ENCODE measurements at places on chromosomes 3 and 15.

DNA sequence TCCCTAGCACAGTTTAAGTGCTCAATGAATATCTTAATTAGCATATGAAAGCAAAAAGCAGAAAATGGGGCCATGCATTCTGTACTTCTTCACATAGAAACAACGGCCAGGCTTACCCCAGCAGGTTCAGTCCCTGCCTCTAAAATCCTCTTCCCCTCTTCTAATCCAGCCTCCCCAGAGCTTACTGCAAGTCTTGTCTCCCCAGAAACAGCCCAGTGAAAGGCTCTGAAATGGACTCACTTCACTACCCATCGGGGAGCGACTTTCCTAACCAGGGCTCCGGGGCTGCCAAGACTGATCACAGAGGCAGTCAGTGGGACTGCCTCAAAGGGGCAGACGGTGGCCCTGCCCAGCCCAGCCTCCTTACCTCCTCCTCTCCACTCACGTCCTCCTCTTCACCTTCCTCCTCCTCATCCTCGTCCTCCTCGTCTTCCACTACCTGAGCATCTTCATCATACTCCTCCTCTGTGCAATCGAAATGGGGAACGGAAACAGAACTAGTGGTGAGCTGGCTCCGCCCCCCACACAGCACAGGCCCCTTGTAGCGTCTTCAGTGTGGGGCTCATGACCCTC is 38.0 kb downstream of the ANP32A start:
- no peak for DNase-seq

DNA sequence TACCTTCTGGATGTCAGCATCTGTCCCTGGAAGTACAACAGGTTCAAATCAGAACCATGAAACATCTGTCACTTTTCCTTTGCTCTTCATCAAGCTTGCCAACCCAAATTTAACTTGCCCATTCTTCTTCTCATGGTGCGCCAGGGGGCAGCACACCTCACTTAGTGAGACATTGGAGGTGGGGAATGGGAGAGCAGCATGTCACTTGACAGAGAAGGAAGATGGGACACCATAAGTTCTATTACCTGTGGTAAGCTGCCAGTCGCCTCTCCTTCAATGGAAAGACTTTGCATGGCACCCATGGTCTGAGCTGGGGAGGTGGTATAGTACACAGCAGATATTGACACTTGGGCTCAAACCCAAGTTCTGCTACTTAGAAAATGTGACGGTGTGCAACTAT is 2.9 kb downstream of the SCN5A start:
- peak; percentile 25 for DNase-seq

DNA sequence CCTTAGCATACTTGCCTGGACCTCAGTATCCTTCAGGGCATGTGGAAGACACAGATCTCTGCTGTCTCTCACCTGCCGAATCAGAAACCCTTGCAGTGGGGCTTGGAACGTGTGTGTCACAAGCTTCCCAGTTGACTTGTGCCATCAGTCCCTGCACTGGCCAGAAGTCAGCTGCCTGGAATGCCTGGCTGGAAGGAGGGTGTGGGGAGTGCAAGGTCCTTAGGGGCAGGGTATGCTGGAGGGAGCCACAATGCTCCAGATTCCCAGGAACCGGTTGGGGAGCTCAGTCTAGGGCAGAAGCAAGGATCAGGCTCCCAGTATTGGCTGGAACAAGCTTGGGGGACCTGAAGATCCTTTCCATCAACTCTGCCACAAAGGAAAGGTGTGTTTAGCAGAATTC is 27.1 kb downstream of the SPSB4 start:
- no peak for DNase-seq

DNA sequence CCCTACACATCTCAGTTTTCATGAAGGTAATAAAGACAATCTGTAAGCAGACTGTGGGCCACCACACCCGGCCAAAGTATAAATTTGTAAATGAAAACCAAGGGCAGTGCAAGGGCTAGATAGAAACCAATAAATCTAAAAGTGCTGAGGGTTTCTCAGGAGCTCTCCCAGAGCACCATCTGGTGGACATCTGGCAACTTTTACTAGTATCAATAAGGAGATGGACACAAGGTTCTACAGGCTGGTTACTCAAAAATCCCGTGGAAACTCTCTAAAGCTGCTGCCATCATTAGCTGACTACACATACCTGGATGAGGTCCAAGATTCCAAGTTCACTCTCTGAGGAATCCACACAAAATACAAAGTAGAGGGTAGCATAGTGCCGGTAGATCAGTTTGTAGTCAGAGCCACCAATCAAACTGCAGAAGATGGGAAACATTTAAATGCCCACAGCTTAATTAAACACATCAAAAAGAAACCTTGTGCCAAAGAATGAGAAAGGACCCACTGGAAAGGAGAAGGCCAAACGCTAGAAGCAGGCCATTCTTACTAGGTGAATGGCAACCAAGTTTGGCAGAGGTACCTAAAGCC is 5.5 kb downstream of the AP3S2 start:
- peak; percentile 93 for DNase-seq

- DNase-seq, result no peak
Measured at GRCh38 chr15:84996055-84996454, 14.4 kb downstream of the PDE8A start.

GRCh38 chr3:53764026-53764775 is 82.0 kb downstream of the CHDH start:
- no peak for DNase-seq

GRCh38 chr3:37949866-37950265 is 40.7 kb upstream of the VILL start:
- DNase-seq, result no peak

DNA sequence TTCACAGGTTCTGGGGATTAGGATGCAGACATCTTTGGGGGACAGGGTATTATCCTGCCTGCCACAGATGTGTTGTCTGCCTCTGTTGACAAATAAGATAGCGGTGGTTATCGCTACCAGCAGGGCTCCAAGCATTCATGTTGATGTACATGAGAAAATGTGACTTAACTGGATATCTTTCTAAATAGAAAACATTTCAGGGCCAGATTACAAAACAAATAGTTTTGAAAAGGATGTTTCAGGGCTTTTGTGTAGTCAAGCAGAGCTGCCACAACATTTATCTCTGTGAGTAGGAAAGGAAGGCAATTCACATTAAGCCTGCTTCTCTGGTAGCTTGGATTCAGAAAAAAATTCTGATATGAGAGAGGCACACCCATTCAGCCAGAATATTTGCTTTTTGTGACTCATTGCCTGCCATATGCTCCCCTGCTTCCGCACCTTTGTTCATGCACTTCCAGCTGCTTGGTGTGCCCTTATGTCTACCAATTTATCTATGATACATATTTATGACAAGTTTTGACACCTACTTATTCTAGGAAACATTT is 22.8 kb downstream of the PLS1 start:
- no peak for DNase-seq

DNA sequence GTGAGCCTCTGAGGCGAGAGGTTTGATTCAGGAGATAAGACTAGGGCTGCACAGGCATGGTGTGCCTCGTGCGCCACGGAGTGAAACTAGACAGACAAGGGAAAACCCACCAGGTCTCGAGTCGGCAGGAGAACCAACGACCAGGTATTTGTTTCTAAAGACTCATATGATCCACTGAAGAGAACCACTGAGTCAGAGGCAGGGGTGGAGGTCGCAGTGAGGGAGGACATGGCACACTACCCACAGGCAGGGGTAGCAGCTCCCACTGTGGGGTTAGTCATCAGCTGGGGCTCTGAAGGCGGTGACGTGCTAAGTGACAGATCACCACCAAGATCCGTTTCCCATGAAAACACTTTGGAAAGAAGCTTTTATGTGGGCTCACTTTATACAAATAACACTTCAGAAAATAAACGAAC is 45.7 kb downstream of the CHSY1 start:
- peak; percentile 58 for DNase-seq

DNA sequence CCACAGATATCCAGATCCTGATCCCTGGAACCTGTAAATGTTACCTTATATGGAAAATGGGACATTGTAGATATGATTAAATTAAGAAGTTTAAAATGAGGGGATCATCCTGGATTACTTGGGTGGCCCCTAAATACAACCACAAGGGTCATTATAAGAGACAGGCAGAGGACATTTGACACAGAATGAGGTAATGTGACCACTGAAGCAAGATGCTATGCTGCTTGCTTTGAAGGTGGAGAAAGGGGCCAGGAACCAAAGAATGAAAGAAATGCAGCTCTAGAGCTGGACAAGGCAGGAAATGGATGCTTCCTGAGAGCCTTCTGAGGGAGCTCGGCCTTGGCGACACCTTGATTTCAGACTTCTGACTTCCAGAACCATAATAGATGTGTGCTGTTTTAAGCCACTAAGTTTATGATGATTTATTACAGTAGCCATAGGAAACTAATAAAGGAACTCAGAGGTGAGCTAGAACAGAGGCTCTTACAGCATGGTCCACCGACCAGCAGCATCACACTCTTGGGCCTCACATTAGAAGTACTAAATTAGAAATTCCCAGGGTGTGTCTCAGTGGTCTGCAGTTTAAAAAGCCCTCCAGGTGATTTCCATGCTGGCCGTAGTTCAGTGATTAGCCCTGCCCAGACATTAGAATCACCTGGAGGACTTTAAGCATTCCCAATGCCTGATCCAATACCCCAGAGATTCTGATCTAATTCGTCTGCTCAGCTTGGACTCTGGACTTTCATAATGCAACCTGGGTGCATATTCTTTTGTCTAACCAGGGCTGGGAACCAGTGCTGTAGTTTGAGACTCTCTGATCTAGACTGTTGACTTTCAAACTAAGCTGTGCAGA is 7.5 kb downstream of the COLQ start:
- no peak for DNase-seq

DNA sequence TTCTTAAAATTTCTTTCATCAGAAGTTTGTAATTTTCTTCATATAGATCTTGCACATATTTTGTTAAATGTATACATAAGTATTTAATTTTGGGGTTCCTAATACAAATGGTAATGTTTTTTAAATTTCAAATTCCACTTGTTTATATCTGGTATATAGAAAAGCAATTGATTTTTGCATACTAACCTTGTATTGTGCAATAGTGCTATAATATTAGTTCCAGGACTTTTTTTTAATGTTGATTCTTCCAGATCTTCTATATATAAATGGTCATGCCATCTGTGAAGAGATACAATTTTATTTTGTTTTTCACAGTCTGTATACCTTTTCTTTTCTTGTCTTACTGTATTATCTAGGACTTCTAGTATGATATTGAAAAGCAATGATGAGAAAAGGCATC is 665.0 kb downstream of the OTOL1 start:
- no peak for DNase-seq

DNA sequence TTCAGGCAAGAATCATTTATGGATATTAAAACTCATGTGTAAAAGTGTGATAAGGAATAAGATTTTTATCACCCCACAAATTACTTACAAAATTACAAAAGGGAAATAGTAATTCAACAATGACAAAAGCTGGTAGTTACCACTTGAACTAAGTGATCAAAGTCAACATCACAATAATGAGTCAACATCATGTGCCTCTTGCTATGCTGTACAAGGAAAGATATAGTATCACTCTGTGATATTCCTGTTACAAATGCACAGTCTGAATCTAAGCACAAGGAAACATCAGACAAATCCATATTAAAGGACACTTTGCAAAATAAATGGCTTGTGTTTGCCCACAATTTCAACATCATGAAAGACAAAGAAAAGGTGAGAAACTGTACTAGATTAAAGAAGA is 90.5 kb upstream of the PLCL2 start:
- DNase-seq, result no peak

- no peak for DNase-seq
Measured at GRCh38 chr3:15299036-15299435, 33.4 kb downstream of the SH3BP5 start.

DNA sequence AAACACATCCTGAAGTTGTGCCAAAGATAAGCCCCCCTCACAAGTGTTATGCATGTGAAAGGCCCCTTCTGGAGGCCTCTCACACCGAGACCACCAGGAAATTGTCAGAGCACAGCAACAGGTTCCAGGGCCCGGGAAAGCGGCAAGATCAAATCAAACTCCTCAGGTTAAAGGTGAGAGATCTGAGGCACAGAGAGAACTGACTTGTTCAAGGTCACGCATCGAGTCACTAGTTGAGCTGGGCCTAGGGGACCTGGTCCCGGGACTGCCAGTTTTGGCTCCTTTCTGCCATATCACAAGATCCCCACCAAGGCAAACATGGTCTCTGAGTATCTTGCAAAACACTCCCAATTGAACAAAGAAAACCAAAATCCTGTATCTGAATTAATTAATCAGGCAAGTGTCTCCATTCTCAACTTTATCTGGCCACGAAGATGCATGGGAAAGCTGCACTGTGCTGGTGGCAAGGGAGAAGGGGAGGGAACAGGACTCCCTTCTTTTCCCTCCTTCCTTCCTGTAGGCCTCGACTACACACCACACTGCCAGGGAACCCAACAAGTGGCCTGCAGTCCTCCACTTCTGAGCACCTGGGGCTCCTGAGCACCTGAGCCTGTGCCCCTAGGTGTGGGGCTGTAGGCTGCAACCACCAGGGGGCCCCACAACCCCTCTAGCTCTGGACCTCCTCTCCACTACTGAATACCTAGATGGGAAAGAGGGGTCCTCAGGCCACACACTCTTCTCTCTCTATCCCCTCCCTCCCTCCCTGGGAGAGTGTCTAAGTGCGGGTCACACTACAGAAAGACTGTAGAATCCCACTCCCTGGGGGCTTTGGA is 37.3 kb downstream of the ANP32A start:
- DNase-seq, result no peak

GRCh38 chr3:81451611-81452010 is 309.8 kb downstream of the GBE1 start:
- peak; percentile 83 for DNase-seq

DNA sequence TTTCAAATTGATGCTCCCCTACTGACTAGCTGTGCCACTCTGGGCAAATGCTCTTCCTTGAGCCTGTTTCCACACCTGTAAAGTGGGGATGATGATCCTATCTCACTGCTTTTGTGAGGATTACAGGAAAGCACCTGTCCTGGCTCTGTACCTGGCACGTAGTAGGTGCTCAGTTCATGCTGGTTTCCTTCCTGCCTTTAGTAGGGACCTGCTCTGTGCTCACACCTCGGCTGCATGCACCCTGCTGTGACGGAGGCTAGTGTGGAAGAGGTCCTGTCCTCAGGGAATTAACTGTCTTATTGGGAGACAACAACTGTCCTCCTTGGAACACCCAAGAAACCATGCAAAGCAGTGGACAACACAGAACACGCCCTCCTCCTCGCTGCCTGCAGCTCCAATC is 61.8 kb downstream of the RPL39L start:
- DNase-seq, result no peak

GRCh38 chr15:83243634-83244033 is 36.0 kb upstream of the HDGFL3 start:
- no peak for DNase-seq

DNA sequence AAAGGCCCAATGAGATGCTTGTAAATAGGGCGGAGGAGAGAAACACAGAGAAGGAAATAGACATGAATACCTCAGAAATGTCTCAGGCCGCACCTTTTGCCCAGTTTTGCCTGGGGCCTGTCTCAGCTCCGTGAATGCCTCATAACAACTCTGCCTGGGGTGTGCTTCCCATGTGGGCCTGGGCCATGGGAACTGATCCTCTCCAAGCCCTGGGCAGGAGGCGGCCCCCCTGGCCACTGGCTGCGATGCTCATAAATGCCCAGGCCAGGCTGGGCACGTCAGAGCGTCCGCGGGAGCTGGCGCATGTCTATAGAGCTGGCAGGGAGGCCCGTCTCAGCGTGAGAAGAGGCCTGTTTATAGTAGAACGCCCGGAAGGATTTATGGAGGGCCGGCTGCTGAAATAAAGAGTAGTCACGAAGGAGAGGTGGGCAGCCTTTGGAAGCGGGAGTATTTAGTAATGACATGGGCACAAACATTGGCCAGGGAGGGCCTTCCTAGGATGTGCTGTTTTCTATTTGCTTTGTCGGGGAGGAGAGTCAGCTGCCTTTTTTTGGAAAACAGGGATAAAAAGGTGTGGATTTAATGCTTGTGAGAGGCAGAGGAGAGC is 85.9 kb upstream of the IGF1R start:
- DNase-seq, result no peak

All from AG10803 (cell line).